Retina (tissue), 1 donor: ENCODE measurements at places on chromosomes 7 and 10.
A peak's percentile ranks its signal among the peaks of the same experiment; 100 is the strongest.

GRCh38 chr10:116521424-116522290, 24.1 kb upstream of the PNLIP start:
- peak; percentile 18 for DNase-seq

DNA sequence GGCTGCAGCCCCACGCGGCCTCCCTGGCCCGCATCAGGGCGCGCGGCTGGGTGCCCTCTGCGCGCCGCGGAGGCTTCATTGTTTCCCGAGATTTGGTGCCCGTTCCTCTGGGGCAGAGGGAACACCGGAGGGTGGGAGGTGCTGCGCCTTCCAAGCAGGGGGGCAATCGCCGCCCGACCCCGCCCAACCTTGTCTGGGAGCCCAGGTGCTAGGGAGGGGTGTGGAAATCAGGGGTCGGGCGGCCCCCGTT, 1.0 kb upstream of the NRP1 start:
- no peak for DNase-seq

GRCh38 chr10:111725050-111725449, 458.5 kb downstream of the GPAM start:
- no peak for DNase-seq

DNA sequence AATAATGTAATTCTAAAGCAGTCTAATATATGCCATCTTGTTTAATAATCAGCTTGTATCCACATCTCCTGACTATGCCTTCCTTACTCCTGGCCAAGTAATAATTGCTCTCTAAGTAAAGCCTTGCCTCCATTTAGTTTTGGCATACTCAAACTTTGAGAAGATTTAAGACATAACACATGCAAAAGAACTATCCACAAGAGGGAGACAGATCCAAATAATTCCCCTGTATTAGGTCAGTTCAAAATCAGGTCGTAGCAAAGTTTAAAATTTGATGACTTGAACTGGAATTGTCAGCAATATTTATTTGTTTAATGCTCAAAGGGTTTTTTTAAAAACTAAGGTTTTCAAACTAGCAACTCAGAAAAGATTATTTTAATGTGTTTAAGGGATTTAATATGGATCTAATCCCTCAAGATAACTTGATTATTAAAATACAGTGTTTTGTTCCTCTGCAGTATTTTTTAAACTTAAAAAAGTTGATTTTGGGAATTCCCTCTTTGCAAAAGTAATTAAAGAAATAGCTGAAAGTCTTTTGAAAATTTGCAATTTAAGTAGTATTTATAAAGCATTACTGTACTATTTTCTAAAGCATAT, 95.3 kb downstream of the HDAC9 start:
- DNase-seq = no peak

- no peak for DNase-seq
These were observed 45.5 kb downstream of the CASTOR2 start for GRCh38 chr7:75010036-75010435.

- DNase-seq = peak; percentile 94
These were observed 553 bp upstream of the ADD3 start for GRCh38 chr10:110007161-110007700.

DNA sequence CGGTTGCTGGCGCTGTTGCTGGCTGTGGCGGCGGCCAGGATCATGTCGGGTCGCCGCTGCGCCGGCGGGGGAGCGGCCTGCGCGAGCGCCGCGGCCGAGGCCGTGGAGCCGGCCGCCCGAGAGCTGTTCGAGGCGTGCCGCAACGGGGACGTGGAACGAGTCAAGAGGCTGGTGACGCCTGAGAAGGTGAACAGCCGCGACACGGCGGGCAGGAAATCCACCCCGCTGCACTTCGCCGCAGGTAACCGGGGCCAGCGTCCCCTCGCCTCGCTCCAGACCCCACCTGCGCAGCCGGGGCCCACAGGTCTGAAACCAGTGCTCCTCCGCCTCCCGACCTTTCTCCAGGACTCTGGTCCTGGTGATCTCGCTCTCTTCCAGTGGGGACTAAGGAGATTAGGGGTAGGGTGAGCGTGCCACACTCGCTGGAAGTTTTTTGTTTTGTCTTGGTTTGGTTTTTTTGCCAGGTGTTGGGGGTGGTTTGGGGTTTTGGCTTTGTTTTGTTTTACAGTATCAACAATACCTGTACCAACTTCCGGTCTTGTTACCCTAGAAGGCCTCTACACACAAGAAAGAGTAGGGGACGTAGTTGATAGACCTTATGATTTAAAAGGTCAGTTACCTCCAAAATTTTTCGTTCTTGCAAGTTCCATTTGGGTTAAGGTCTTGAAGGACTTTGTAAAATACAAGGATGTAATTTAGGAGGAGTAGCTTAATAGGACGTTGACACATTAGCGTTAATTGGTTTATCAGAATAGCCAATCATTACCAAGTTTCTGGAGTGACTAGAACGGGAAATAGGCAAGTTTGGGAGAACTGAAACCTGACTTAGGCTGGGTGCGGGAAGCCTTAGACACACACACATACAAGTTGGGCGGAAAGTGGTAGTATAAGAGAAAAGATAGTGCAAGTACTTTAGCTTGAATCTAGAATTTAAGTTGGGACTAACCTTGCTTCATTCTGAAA, 704 bp downstream of the TNKS2 start:
- peak; percentile 73 for DNase-seq

- DNase-seq = peak; percentile 61
These were observed 7.0 kb upstream of the GNAI1 start for GRCh38 chr7:80127412-80128160.

- DNase-seq = no peak
These were observed 11.4 kb downstream of the ZNF503 start for GRCh38 chr10:75390178-75390577.
